ENCODE measurements at places on chromosomes 1 and 21.

GRCh38 chr21:36430841-36431240, 45.6 kb downstream of the CHAF1B start:
- no peak for DNase-seq

DNA sequence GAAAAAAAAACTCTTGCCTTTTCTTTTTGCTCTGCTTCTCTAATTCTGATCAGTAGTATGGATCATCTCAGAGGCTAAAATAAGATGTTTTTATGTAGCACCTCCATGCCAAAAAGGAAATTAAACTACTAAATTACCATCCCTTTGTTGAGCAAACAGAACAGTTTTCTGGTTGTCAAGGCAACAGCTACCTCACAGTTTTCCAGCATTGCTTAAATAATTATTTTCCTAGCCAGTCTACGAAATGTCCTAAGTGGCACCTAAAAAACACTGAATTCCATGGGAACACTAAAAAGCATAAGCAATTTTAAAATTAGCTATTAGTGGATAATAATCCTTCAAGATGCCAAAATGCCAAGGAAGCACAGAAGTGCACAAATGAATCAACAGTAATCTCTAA, 61.7 kb downstream of the ARID4B start:
- DNase-seq, result no peak

GRCh38 chr1:153375511-153375910, at the start of gene S100A12:
Gene S100A12, minus strand, starts transcription at chr1:153375621. Its CDS starts 1,029 bp downstream, at chr1:153374592.
- no peak for DNase-seq

DNA sequence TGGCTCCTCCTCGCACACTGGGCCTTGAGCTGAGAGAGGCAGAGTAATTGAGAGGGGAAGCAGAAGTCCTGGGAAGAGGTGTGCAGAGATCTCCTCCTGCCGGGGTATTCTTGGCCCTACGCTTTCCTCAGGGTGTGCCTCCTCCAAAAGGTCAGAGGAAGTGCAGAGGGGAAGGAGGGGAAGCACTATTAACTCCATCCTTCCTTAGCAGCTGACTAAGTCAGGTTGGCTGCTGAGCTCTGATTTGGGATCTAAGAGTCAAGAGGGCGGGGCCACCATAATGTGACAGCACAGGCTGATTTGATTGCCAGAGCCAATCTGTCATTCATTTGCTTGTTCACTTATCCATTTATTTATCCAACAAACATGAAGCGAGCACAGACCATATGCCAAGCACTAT, 12.3 kb downstream of the ATP2B4 start:
- DNase-seq, result no peak

DNA sequence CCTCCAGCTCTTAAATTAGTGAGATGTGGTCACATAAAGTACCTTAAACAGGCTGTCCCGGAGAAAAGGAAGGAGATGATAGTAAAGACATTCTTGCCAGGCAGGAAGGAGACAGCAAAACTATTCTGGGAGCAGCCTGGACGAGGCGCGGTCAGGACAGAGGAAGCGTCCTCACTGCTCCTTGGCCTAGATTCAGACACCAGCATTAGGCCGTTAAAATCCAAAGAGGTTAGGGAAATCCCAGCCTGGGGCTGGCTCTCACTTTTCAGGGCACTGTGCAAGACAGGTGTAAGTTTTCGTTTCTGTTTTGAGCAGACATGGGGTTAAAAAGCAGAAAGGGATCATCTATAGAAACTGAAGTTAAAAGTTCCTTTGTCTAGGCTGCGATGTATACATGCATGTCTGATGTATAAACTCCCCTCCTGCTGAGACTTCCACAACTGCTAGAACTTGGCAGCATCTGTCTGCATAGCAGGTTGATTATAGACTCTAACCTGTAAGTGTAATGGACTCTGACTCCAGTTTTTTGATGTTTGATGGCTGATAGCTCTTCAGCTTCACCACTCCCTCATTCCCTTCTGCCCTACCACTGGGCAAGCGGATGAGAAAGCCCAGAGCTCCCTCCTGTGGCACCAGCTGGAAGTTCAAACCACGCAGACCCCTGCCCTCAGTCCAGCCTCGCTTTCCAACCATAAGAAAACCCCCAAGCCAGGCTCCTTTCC, 21.5 kb downstream of the STPG1 start:
- DNase-seq, result peak; percentile 76

- DNase-seq, result no peak
These were observed 6.3 kb downstream of the MAGI3 start for GRCh38 chr1:113396585-113396984.

GRCh38 chr21:46674430-46675007, 39.0 kb downstream of the PRMT2 start:
- no peak for DNase-seq

GRCh38 chr1:242139442-242139841, 140.5 kb upstream of the MAP1LC3C start:
- no peak for DNase-seq

DNA sequence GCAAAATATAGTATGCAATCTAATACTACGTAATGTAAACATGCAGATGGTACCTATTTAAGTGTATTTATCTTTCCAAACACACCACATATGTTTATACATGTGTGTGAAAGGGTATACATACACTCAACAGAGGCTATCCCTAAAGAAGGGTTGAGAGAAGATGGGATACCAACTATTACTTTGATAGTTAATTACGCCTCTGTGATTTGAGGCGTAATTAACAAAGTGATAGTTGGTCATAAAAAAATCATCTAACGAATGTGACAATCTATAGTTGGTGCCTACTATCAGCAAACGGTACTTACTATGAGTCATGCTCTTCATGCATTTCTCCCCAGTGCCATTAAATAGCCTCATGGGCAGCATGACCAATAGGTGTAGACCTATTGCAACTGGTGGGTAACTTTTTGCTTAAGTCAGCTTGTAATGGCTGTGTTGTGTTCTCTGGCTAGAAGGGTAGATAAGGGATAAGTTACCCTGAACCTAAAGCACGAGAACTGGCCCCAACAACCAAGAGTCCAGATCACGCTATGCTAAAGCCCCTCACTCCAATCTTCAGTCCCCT, 15.3 kb downstream of the RCAN1 start:
- DNase-seq, result no peak

GRCh38 chr1:173601588-173601987, 1.3 kb downstream of the SLC9C2 start:
- no peak for DNase-seq

Data from spinal cord (tissue), 10 donors.